ENCODE measurements at places on chromosomes 1 and 21. TPM values are rescaled to one million over a fixed set of nuclear protein-coding genes. Genes with fewer than 3 reads are reported as not detected.

ERMAP gene
- total RNA-seq = 8.4 TPM

NEXN gene
- 0.38 TPM for total RNA-seq

MYOM3 gene
- 0.70 TPM for total RNA-seq

GRCh38 chr1:229869240-229869639 is 197.8 kb upstream of the GALNT2 start:
- peaks cover 16% of the 10 kb centered on the region for H3K4me1 ChIP-seq
- H3K27ac ChIP-seq = peak overlapping the region; percentile 31
- peaks cover 14% of the 10 kb centered on the region for H3K27me3 ChIP-seq
- no peaks in the 10 kb centered on the region for H3K36me3 ChIP-seq
- no peak overlapping the region for H3K4me3 ChIP-seq
- no peak for DNase-seq

GRCh38 chr1:44454704-44455103 is 49.6 kb downstream of the RNF220 start:
- no peaks in the 10 kb centered on the region for H3K4me1 ChIP-seq
- peaks cover 43% of the 10 kb centered on the region for H3K27me3 ChIP-seq
- no peak overlapping the region for H3K4me3 ChIP-seq
- DNase-seq = no peak

DNA sequence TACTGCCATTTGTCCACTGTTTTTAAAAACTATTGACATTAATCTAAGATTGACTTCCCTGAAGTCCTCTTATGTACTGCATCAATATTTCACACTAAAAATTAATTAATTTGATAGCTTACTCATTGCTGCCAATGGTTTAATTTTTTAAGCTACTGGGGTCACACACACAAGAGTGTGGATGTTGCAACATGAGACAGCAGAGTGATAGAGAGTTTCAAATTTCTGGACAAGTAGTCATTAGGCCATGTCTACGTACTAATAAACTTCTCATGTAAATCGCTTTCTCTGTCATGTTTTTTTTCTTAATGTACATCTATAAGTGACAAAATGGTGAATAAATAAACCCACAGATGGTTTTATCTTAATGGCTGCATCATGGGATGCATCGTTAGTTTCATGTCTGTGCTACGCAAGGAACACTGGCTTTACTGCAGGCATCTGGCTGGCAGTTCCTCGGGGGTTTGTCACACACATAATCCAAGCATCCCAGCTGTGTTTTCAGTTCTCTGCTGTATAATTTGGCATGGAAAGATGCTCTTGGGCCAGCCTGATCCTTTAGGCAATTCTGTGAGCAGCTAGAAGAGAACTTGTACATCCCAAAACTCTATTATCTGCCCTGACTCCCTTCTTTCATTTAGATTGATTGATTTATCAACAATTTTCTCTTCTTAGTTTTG is 16.4 kb upstream of the CHODL start:
- H3K27ac ChIP-seq = no peak overlapping the region
- H3K4me3 ChIP-seq = no peak overlapping the region
- no peak for DNase-seq
- no peaks in the 10 kb centered on the region for H3K4me1 ChIP-seq
- H3K36me3 ChIP-seq = no peaks in the 10 kb centered on the region
- no peaks in the 10 kb centered on the region for H3K27me3 ChIP-seq

DNA sequence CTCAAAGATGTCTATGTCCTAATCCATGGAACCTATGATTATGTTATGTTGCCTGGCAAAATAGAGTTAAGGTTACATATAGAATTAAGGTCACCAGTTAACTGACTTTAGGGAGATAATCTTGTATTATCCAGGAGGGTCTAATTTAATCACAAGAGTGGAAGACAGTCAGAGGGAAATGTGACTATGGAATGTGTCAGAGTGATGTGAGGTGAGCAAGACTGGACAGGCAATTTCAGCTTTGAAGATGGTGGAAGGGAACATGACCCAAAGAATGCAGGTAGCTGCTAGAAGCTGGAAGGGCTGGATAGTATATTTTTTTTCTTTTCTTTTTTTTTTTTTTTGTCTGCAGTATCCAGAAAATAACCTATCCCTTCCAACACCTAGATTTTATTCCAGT is 241.7 kb upstream of the NEGR1 start:
- no peaks in the 10 kb centered on the region for H3K36me3 ChIP-seq
- H3K4me1 ChIP-seq = no peaks in the 10 kb centered on the region
- DNase-seq = no peak
- H3K4me3 ChIP-seq = no peak overlapping the region
- H3K27ac ChIP-seq = no peak overlapping the region
- H3K27me3 ChIP-seq = no peaks in the 10 kb centered on the region

- no peak overlapping the region for H3K27ac ChIP-seq
- no peak for DNase-seq
- H3K27me3 ChIP-seq = peaks cover 49% of the 10 kb centered on the region
- no peaks in the 10 kb centered on the region for H3K4me1 ChIP-seq
- H3K4me3 ChIP-seq = no peak overlapping the region
Measured at GRCh38 chr1:220957233-220957605, 78.0 kb downstream of the HLX start.

DNA sequence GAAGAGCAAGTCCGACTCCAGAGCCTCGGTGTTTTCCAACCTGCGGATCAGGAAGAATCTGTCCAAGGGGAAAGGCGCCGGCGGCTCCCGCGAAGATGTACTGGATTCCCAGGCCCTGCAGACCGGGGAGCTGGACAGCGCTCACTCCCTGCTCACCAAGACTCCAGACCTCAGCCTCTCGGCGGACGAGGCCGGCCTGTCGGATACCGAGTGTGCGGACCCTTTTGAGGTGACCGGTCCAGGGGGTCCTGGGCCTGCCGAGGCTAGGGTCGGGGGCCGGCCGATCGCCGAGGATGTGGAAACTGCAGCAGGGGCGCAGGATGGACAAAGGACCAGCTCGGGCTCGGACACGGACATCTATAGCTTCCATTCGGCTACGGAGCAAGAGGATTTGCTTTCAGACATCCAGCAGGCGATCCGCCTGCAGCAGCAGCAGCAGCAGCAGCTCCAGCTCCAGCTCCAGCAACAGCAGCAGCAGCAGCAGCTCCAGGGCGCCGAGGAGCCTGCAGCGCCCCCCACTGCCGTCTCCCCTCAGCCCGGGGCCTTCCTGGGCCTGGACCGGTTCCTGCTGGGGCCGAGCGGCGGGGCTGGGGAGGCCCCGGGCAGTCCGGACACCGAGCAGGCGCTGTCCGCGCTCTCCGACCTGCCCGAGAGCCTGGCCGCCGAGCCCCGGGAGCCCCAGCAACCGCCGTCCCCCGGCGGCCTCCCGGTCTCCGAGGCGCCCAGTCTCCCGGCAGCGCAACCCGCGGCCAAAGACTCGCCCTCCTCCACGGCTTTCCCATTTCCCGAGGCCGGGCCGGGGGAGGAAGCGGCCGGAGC is 827 bp downstream of the FMN2 start:
- H3K4me3 ChIP-seq = peak overlapping the region; percentile 88
- no peak overlapping the region for H3K27ac ChIP-seq

DNA sequence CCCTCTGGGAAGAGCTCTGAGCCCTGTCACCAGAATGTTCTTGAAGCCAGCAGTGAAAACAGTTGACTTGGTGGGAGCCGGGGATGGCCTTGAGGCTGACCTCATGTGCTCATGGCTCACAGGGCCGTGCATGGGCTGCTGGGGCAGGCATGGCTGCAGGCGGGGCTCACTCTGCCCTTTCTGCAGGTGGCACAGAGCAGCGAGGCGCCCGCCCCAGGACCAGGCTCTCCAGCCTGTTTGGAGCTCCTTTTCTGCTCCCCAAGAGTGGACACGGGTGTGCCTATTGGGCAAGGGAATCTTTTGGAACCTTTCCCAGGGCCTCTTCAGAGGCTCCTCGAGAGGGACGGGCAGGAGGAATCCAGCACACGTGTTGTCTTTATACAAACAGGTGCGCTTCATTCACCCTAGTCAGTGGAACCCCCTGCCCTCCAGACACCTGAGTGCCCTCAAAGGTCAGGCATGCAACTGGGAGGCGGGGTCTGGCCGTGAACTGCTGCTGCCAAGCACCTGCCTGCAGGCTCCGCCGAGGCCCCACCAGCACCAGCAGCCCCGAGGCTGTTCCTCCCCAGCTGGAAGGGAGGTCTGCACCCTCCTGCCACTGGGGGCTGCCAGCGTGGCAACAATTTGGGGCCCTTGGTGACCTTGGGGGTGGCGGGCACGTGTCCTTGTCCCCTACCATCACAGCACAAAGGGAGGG is 2.6 kb upstream of the TTC34 start:
- H3K4me3 ChIP-seq = no peak overlapping the region
- H3K4me1 ChIP-seq = no peaks in the 10 kb centered on the region
- H3K36me3 ChIP-seq = no peaks in the 10 kb centered on the region
- DNase-seq = no peak
- no peak overlapping the region for H3K27ac ChIP-seq
- H3K27me3 ChIP-seq = no peaks in the 10 kb centered on the region
